Hindlimb muscle (tissue), 1 donor: ENCODE measurements at places on chromosomes 2 and 18. TPM values are rescaled to one million over a fixed set of nuclear protein-coding genes. Genes with fewer than 3 reads are reported as not detected.

NTSR2 gene
- not detected for polyA plus RNA-seq

CLEC4F gene
- polyA plus RNA-seq, result 0.36 TPM

SULT1C4 gene
- 17.3 TPM for polyA plus RNA-seq

SH3BP4 gene
- 19.4 TPM for polyA plus RNA-seq

TBR1 gene
- not detected for polyA plus RNA-seq

EIF2AK2 gene
- 21.2 TPM for polyA plus RNA-seq

GPR45 gene
- polyA plus RNA-seq, result not detected

AGXT gene
- polyA plus RNA-seq, result not detected

KLHL41 gene
- polyA plus RNA-seq, result 3,726 TPM

DNA sequence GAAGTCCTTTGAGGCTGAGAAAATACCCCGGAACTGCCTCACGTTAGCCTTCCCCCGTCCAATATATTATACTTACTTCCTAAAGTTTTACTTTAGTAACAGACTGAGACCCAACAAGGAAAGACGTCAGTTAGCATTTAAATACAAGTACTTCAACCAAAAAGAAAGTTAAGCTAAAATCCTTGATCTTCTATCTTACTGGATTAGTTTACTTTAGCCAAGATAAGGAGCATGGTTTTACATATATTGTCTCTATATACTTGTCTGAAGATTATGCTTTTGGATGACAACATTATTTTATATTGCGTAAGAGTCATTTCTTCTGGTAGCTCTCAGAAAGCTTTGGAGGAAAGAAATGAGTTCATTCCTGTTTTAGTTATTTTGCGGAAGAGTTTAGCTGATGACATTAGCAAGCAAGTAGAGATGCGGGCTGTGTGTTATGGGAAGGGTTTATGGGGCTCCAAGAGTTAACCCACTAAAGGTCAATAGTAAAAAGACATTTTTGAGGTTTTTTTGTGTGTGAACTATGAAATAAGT is 532.9 kb downstream of the ZNF516 start:
- no peak for DNase-seq

GRCh38 chr18:28716338-28716737 is 539.4 kb upstream of the CDH2 start:
- no peak for DNase-seq

- no peak for DNase-seq
These were observed 229.0 kb downstream of the AGAP1 start for GRCh38 chr2:235722869-235723268.

GRCh38 chr2:142973160-142973821 is 95.8 kb downstream of the KYNU start:
- DNase-seq, result no peak

GRCh38 chr2:86066915-86067314 is 38.8 kb downstream of the POLR1A start:
- no peak for DNase-seq

GRCh38 chr2:238220274-238220891 is 16.9 kb upstream of the ILKAP start:
- no peak for DNase-seq

DNA sequence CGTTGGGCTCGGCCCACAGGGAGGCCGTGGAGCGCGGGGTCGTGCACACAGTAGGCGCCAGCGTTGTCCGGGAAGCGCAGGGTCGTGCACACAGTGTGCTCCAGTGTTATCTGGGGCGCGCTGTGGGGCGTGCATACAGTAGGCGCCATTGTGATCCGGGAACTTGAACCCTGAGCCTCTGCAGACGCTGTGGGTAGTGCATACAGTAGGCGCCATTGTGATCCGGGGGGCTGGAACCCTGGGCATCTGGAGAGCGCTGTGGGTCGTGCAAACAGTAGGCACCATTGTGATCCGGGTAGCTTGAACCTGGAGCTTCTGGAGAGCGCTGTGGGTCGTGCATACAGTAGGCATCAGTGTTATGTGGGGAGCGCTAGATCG is 793 bp downstream of the ZNF236 start:
- DNase-seq, result no peak

- no peak for DNase-seq
These were observed 134.5 kb downstream of the BIRC6 start for GRCh38 chr2:32491346-32491745.

DNA sequence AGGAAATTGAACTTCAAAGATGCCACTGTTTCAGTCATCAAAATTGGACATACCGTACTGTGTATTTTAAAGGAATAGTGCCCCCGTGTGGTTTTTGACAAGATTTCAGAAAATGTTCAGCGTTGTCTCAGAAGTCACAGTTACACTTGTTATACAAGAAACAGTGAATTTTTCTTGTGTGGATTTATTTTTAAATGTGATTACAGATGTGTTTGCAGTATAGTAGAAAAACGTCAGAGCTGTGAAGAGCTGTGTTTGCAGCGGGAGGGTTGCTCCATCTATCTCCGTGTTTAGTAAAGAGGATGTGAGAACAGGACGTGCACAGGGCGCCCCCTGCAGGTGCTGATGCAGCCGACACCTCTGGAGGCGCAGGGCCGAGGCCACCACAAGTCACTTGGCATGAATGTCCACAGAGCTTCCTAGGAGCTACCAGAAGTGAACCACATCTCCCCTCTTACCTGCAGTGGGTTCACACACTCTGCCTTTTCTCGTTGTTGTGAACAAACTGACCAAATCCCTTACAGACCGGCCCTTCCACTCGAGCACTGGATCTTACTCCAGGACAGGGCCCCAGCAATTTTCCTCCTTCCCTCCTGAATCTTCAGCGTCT is 73.1 kb downstream of the CACNB4 start:
- DNase-seq, result peak; percentile 79

GRCh38 chr18:79494936-79495335 is 99.2 kb downstream of the NFATC1 start:
- DNase-seq, result no peak

GRCh38 chr2:48397281-48397680 is 132.7 kb upstream of the STON1 start:
- no peak for DNase-seq

DNA sequence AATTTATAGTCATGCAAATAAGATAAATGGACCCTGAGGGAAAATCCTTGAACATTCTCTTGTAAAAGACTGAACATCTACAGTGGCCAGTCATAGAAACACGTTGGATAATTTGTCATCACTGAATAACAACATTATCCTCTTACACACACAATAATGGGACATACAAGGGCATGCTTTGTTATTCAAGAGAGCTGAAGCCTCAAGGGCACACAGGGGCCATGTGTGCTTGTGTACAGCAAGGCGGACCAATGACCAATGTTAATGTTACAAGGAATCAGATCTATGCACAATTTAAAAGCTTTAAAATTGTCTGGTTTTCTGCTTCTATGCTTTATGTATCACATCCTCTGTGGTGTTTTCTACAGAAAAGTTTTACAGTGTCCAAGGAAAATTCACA is 23.7 kb downstream of the COL6A3 start:
- no peak for DNase-seq

DNA sequence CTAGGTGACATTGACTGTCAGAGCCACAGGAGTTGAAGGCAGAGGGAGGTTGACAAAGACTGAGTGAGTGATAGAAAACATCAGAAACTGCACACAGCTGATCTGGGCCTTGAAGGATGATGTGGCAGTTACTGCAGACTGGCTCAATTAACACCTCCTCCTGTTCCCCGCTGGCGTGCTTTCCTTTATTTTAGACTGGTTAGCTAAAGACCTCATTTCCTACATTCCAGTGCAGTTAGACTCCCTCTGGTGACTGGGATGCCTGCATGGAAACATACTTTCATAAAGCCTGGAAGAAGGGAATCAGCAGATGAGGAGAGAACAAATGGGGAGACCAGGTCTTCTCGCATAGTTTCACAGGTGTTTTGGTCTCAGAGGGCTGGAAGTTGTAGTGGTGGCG is 7.1 kb downstream of the TPGS2 start:
- no peak for DNase-seq
